Cardiac muscle cell (in vitro differentiated cells and primary cell): ENCODE measurements at places on chromosomes 4 and X.

DNA sequence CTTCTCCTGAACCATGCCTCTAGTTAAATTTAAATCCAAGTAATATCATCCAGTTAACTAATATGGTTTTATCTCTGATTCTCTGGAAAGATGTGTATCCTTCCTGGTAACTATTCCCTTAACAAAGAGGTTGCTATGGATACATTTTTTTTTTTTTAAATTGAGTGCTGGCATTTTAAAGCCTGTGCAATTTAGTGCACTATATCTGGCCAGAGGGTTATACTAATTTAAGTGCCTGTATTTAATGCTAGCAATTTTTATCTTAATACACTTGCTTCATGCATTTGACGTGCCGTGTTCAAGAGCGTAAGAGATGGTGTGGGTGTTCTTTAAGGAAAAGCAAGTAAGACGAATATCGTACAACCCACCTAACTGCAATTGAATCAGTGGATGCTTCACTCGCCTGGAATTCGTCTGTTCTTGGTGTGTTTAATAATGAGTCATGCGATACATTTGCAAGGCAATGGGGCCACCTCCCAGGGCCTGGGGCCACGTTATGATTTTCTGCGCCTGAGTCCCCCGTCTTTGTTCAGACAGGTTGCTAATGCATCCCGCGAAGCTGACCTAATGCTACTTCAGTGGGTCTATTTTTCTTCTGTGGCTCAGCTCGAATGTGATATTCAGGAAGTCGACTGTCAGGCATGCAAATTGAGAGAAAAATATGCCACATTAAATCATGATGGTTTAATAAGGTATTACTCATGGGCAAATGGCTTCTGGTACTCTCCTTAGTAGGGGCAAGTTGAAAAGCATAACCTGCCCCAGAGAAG, 14.2 kb upstream of the MID1 start:
- H3K27me3 ChIP-seq, result no peaks in the 10 kb centered on the region
- peaks cover 5% of the 10 kb centered on the region for H3K4me1 ChIP-seq
- H3K4me3 ChIP-seq, result no peak overlapping the region
- no peaks in the 10 kb centered on the region for H3K36me3 ChIP-seq

GRCh38 chrX:44344687-44345086, 1.2 kb upstream of the EFHC2 start:
- no peaks in the 10 kb centered on the region for H3K4me1 ChIP-seq
- no peaks in the 10 kb centered on the region for H3K36me3 ChIP-seq
- H3K27ac ChIP-seq, result no peak overlapping the region
- no peaks in the 10 kb centered on the region for H3K27me3 ChIP-seq
- no peak overlapping the region for H3K4me3 ChIP-seq

- H3K4me1 ChIP-seq, result peaks cover 3% of the 10 kb centered on the region
- no peaks in the 10 kb centered on the region for H3K36me3 ChIP-seq
- no peak overlapping the region for H3K27ac ChIP-seq
- DNase-seq, result peak; percentile 73
Measured at GRCh38 chrX:16882702-16883486, 12.7 kb upstream of the RBBP7 start.

DNA sequence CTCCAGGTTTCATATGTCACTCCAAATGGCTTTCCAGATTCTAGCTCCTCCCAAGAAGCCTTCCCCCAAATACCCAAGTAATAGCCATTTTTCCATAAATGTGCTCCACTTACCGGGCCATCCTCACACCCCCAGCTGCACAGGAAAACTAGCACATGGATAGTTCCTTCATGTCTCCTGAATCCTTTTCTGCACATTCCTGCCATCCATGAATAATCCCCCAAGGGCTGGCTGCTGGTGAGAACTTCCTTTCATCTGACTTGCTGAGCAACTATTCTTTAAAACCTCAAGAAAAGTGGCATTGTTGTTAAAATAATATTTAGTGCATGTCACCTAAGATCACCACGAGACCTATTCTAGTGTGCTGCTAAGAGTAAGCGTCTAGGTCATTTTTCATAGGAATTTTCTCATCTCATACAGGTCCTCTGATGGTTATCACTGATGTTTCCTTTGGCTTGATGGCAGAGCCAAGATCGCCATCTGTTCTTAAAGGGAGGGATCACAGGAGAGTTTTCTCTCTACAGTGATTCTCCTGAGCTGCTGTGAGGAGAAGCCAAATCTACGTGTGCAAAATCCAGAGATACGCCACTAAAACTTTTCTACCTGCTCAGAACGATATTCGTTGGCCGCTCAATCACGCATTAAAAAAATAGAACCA, 71.3 kb downstream of the MAP3K15 start:
- no peak overlapping the region for H3K4me3 ChIP-seq
- no peaks in the 10 kb centered on the region for H3K27me3 ChIP-seq
- H3K4me1 ChIP-seq, result no peaks in the 10 kb centered on the region
- H3K27ac ChIP-seq, result no peak overlapping the region
- DNase-seq, result no peak
- no peaks in the 10 kb centered on the region for H3K36me3 ChIP-seq

- H3K27me3 ChIP-seq, result no peaks in the 10 kb centered on the region
- H3K27ac ChIP-seq, result no peak overlapping the region
- no peak for DNase-seq
- H3K36me3 ChIP-seq, result no peaks in the 10 kb centered on the region
- H3K4me1 ChIP-seq, result no peaks in the 10 kb centered on the region
Measured at GRCh38 chr4:104519588-104519987, 24.9 kb upstream of the CXXC4 start.

DNA sequence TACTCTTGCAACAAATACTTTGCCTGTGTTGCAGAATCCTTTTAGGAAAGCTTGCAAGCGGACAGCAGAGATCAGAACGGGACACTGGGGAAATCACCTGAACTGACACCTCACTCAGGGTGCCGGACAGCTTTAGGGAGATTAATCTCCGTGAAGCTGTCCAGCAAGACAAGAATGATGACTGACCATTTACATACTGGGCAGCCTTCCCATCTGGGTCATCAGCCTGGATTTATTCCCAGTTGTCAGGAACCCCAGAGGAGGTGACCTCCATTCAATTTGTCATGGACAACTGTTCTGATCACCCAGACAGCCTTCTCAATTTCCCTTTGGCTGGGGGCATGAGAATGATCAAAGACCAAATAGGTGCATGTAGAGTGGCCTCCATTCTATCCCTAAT, 93.0 kb upstream of the EGFL6 start:
- H3K27ac ChIP-seq, result no peak overlapping the region
- H3K27me3 ChIP-seq, result no peaks in the 10 kb centered on the region
- DNase-seq, result no peak
- no peak overlapping the region for H3K4me3 ChIP-seq

GRCh38 chrX:155108427-155108826, 37.1 kb downstream of the BRCC3 start:
- no peaks in the 10 kb centered on the region for H3K4me1 ChIP-seq
- H3K4me3 ChIP-seq, result no peak overlapping the region
- H3K36me3 ChIP-seq, result no peaks in the 10 kb centered on the region
- no peaks in the 10 kb centered on the region for H3K27me3 ChIP-seq

DNA sequence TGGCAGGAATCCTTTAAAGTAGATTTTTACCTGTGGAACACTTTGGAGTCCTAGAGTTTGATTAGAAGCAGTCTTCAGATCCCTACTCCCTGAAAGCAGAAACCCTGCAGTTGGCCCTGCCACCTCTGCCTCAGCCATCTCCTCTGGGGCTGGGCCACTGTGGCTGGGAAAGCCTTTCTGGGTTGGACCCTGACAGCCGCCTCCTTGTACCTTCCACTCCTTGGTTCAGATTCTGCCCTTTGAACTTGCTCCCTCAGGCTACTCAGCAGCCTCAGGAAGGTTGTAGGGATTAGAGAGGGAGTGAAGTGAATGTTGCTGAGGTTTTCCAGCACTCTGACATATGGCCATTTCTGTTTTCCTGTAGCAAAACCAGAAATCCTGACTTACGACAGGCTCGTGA, 65.5 kb downstream of the KIT start:
- no peaks in the 10 kb centered on the region for H3K36me3 ChIP-seq
- H3K27me3 ChIP-seq, result no peaks in the 10 kb centered on the region
- no peak overlapping the region for H3K4me3 ChIP-seq
- H3K4me1 ChIP-seq, result peaks cover 8% of the 10 kb centered on the region
